ENCODE measurements at places on chromosomes 12 and 14.

- no peak for DNase-seq
Measured at GRCh38 chr12:42021469-42021868, 123.2 kb downstream of the GXYLT1 start.

- no peak for DNase-seq
Measured at GRCh38 chr14:95138876-95139275, 18.5 kb downstream of the DICER1 start.

DNA sequence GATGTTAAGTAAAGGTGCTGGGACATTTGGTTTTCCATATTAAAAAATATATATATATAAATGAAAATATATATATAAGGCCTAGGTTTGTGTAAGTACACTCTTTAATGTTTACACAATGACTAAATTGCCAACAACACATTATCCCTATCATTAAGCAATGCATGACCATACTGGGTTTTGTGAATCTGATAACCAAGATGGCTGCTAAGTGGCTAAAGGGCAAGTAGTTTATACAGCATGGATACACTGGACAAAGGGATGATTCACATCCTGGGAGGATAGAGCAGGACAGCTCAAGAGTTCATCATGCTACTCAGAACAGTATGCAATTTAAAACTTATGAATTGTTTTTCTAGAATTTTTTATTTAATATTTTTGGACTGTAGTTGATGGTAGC is 89.3 kb downstream of the FIGNL2 start:
- no peak for DNase-seq

GRCh38 chr12:72369423-72369959 is 97.3 kb downstream of the TRHDE start:
- no peak for DNase-seq

DNA sequence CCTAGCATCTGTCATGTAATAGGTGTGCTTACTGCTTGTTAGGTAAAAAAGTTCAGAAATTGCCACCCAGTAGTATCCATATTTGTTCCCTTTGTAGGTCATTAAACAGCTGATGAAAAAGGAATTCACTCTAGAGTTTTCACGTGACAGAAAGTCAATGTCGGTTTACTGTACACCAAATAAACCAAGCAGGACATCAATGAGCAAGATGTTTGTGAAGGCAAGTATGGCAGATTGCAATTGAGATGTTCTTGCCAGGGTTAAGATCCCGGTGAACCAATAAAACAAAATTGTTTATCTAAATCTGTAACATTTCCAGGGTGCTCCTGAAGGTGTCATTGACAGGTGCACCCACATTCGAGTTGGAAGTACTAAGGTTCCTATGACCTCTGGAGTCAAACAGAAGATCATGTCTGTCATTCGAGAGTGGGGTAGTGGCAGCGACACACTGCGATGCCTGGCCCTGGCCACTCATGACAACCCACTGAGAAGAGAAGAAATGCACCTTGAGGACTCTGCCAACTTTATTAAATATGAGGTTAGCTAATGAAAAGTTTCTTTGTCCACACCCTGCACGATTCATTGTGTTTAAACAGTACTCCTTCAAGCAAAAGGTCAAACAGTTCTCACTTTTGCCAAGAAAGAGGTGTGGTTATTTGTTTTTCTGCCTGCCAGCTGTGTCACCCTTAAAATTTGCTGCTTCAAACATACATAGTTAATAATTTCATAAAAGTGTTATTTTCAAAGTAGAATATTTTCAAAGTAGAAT is 58.3 kb downstream of the ATP2A2 start:
- DNase-seq: no peak

GRCh38 chr14:75298187-75298965 is 19.7 kb downstream of the FOS start:
- DNase-seq: no peak

All from progenitor cell of endocrine pancreas (in vitro differentiated cells).